Mesenteric fat pad (tissue), 1 donor: ENCODE measurements at places on chromosomes 7 and 10. TPM values are rescaled to one million over a fixed set of nuclear protein-coding genes. Genes with fewer than 3 reads are reported as not detected.

DNA sequence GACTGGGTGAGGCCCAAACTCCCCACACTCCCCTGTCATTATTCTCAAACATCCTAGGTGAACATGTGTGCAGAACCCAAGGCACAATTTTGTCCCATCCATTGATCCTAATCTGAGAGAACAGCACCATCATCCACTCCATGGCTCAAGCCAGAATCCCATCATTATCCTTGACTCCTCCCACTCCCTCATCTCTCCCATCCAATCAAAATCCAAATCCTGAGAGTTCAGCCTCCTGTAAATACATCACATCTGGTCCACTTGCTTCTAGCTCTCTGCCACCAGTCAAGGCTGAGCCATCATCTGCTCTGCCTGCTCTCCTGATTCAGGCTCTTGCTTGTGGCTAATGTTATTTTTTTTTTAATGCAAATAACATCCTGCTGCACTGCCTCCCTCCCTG, 75.9 kb upstream of the SLF2 start:
- DNase-seq, result no peak

GRCh38 chr10:71799608-71800453, 26.5 kb upstream of the VSIR start:
- no peak for DNase-seq

DNA sequence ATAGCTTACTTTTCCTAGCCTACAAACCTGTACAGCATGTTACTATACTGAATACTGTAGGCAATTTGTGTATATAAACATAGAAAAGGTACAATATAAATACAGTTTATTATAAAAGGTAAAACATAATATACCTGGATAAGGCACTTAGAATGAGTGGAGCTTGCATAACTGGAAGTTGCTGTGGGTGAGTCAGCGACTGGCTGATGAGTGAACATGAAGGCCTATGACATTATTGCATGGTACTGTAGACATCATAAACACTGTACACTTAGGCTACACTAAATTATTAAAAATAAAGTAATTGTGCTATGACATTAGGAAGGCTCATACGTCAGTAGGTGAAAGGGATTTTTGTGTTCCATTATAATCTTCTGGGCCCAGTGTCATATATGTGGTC, 228.8 kb downstream of the HDAC9 start:
- no peak for DNase-seq

DNA sequence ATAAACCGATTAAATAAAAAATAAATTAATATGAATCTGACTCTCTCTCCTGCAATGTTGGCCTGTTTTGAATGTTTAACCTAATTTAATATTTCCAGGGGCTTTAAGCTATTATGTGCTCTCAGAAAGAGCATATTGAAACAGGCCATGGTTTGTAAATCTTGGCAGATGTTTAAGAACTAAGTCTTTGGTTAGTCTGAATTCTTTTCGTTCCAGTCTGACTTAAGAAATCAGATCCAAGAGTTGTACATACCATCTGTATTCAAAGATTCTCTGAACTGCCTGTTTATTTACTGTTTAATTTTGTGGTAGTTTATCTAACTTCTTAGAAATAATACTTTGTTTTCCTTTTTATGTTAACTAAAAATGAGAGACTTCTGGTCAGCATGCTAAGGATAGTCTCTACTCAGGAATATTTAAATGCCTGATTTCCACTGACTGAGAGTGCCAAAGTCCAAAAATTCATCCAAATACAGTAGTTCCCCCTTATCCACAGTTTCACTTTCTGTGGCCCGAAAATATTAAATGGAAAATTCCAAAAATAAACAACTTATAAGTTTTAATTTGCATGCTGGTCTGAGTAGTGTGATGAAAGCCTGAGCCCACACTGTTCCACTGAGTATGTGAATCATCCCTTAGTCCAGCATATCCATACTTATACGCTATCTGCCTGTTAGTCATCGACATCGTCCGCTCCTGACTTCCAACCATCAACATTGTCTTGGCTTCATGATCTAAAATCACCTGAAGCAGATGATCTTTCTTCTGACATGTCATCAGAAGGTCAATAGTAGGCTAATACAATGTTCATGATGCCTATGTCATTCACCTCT, 238.1 kb upstream of the CSTF2T start:
- DNase-seq, result no peak

DNA sequence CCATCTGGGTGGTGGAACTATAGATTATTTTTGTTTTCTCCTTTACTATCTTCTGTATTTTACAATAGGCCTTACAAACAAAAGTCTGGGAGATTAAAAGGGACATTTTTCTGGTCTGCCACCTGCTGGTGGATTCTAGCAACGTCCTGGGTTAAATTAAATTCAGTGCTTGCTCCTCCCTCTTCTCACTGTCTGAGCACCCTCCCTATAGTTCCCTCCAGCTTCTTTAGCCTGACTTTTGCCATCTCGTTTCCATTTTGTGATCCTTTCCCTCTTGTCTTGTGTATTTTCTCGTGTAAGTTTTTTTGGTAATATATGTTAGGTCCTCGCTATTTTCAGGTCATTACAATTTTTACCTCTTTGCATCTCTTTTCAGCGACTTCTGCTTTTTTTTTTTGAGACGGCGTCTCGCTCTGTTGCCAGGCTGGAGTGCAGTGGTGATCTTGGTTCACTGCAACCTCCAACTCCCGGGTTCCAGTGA, 16.1 kb downstream of the ANKRD16 start:
- no peak for DNase-seq

DNA sequence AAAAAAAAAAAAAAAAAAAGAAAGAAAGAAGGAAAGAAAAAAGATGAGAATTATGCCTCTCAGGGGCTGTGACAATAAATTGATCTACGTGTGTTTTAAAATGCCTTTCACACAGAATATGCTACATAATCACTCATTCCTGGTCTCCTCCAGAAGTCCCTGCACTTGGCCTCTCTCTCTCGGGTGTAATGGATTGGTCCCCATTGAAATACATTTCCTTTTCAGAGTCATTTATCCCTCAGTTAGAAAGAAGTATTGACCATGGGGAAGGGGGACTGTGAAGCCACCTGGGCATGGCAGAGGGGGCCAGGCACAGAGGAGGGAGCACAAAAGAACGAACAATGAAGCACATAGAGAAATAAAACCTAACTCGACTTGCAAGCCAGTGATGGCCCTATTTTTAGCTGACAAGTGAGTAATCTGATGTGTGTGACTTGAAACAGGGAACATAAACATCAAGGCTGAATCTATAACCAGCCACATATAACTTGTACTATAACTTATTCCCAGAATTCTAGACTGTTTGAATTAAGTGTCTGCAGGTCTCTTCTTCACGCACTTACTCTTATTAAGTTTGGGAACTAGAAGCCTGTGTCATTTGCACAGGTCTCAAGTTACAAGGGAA, 490.8 kb downstream of the KCNMA1 start:
- DNase-seq, result no peak

Gene GIMAP7
- 27.3 TPM for total RNA-seq

Gene AS3MT
- total RNA-seq, result 2.1 TPM

Gene CYP3A5
- 96.8 TPM for total RNA-seq
